ENCODE measurements at places on chromosomes 13 and 19. TPM values are rescaled to one million over a fixed set of nuclear protein-coding genes. Genes with fewer than 3 reads are reported as not detected.

DNA sequence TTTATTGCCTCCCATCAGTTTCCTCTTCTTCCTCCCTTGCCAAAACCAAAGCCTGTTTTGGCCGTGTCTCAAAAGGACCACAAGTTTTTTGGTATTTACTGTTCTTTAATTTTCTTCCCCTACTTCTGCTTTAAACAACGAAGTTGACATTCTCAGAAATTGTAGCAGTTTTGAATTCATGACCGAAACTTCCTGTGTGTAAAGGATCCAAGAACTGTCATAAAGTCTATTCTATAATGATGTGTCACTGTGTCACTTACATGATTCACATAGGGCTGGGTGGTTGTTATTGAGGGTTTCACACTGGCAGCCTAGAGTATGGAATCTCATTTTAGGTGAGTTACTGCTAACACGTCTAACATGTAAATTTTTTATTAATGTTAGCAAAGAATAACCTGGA, 741.0 kb upstream of the KLHL1 start:
- no peaks in the 10 kb centered on the region for H3K27me3 ChIP-seq
- H3K4me1 ChIP-seq, result no peaks in the 10 kb centered on the region
- H3K4me3 ChIP-seq, result no peak overlapping the region
- no peaks in the 10 kb centered on the region for H3K36me3 ChIP-seq
- DNase-seq, result no peak
- H3K27ac ChIP-seq, result no peak overlapping the region

The ARHGEF18 gene
- total RNA-seq, result 35.0 TPM

The ZNF418 gene
- 12.8 TPM for total RNA-seq

DNA sequence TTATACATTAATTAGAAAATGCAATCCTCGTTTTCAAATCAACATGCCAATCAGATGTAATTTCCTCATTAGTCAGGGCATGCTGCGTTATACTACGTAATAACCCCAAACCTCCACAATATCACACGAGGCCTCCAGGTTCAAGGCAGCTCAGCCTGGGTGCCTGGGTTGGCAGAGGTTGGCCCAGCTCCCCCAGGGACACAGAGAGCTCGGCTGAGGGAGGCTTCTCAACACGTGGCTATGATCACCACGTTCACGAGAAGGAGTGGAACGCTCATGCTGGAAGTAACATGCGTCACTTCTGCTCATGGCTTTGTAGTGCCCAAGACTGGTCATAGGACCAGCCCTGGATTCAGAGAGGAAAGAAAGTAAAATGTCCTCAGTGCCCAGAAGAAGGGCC, 144.9 kb upstream of the SOX1 start:
- no peak for DNase-seq
- no peak overlapping the region for H3K4me3 ChIP-seq
- no peaks in the 10 kb centered on the region for H3K4me1 ChIP-seq
- H3K27ac ChIP-seq, result no peak overlapping the region

The TINCR gene
- 0.19 TPM for total RNA-seq

GRCh38 chr19:39906283-39906682, 28.2 kb downstream of the FCGBP start:
- no peaks in the 10 kb centered on the region for H3K4me1 ChIP-seq
- DNase-seq, result no peak
- no peak overlapping the region for H3K27ac ChIP-seq
- no peaks in the 10 kb centered on the region for H3K36me3 ChIP-seq
- no peaks in the 10 kb centered on the region for H3K27me3 ChIP-seq

GRCh38 chr13:79445968-79446645, 34.8 kb upstream of the NDFIP2 start:
- H3K27ac ChIP-seq, result no peak overlapping the region
- no peak overlapping the region for H3K4me3 ChIP-seq

The NLRP11 gene
- total RNA-seq, result under 0.01 TPM

DNA sequence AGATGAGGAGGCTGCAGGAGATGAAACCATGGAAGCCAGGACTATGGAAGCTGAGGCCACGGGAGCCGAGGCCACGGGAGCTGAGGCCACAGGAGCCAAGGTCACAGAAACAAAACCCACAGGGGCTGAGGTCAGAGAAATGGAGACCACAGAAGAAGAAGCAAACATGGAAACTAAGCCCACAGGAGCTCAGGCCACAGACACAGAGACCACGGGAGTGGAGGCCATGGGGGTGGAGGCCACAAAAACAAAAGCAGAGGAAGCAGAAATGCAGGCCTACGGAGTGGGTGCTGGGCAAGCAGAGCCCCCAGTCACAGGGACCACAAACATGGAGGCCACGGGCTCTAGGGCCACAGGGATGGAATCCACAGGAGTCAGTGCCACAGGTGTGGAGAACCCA, 12.5 kb upstream of the EBI3 start:
- H3K27me3 ChIP-seq, result no peaks in the 10 kb centered on the region
- no peak overlapping the region for H3K4me3 ChIP-seq
- H3K36me3 ChIP-seq, result no peaks in the 10 kb centered on the region
- H3K4me1 ChIP-seq, result no peaks in the 10 kb centered on the region

DNA sequence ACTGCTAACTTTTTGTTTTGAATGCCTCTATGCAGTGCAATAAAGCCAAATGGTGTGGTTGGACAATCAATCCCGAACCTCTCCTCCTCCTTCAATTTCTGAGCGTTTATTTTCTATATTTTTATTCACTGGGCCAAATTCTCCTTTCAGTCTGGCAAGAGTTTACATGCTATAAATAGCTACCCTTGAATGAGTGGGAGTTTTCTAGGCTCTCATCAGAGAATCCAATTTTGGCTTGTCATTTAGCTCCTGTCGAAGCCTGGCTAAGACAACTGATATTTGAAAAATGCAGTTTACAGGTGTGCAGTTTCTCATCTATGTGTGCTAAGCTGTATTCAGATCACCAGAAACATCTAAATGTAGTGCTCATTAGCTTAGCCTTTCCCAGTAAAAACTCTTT, 61.8 kb downstream of the OLFM4 start:
- H3K4me1 ChIP-seq, result no peaks in the 10 kb centered on the region
- no peak overlapping the region for H3K27ac ChIP-seq
- no peaks in the 10 kb centered on the region for H3K27me3 ChIP-seq
- H3K36me3 ChIP-seq, result no peaks in the 10 kb centered on the region

Measured in thymus (tissue), 14 donors.